ENCODE measurements at places on chromosomes 5 and 9. TPM values are rescaled to one million over a fixed set of nuclear protein-coding genes. Genes with fewer than 3 reads are reported as not detected.

CNTNAP3 gene
- total RNA-seq: not detected

ZNF462 gene
- total RNA-seq: 0.09 TPM

PTPDC1 gene
- 7.2 TPM for total RNA-seq

GPR151 gene
- total RNA-seq: not detected

CXCL14 gene
- not detected for total RNA-seq

NFIB gene
- total RNA-seq: not detected

PAEP gene
- not detected for total RNA-seq

CTXN3 gene
- total RNA-seq: not detected

HSPA9 gene
- 340 TPM for total RNA-seq
